ENCODE measurements at places on chromosomes 6 and 20. TPM values are rescaled to one million over a fixed set of nuclear protein-coding genes. Genes with fewer than 3 reads are reported as not detected.

The CARMIL1 gene
- total RNA-seq = 4.3 TPM

The DCDC2 gene
- total RNA-seq = 0.04 TPM

The EPPIN gene
- total RNA-seq = not detected

The VARS1 gene
- 21.9 TPM for total RNA-seq

The AKAP12 gene
- total RNA-seq = 148 TPM

The SYNDIG1 gene
- 2.5 TPM for total RNA-seq

The TBP gene
- total RNA-seq = 11.2 TPM

The SLC22A16 gene
- total RNA-seq = 0.22 TPM

The TENT5A gene
- total RNA-seq = 23.1 TPM

The RAD21L1 gene
- not detected for total RNA-seq

The CPNE5 gene
- total RNA-seq = 4.9 TPM

The CGA gene
- total RNA-seq = 4.3 TPM
